NCI-H1105 treated with DMSO at 0.1 percent for 48 hours (cell line): ENCODE measurements at places on chromosomes 13 and 19.
A peak's percentile ranks its signal among the peaks of the same experiment; 100 is the strongest.

GRCh38 chr13:85436029-85436428, 363.2 kb downstream of the SLITRK6 start:
- DNase-seq: no peak

GRCh38 chr19:8254286-8255001, 45.3 kb downstream of the CERS4 start:
- no peak for DNase-seq

- DNase-seq: no peak
These were observed 6.7 kb downstream of the ZNF525 start for GRCh38 chr19:53372196-53372595.

- DNase-seq: no peak
These were observed 55.2 kb upstream of the UQCRFS1 start for GRCh38 chr19:29268103-29268502.

DNA sequence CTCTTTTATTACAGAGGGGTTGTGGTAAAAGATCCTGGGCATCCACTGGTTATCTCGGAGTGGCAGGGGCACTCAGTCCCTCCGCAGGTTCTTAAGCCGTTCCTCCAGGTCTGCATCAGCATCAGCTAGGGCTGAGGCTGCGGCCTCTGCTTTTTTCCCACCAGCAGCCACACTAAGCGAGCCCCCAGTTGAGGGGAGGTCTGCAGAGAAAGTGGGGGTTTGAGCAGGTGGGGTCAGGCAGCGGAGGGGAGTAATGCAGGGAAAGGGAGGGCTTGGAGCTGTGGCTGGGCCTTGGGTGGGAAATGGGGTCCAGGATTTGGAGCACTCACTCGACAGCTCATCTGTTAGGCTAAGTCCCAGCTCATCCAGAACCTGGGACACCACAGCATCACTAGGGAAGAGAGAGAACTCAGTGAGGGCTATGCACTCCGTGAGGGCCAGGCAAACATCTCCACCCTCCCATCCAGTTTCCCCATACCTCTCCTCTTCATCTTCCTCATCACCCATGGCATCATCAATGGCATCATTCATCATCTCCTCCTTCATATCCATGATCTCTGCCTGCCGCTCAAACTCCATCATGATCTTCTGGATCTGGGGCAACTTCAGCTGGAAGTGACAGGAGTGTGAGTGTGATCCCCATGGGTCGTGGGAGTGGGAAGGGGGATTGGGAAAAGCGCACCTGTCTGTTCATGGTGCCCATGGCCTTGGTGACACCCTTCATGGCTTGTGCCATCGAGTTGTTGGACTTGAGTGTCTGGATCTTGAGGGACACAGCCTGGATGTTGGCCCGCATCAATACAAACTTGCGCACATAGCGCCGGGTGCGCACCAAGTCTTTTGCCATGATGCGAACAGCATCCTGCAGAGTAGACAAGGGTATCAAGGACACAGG, 3.1 kb downstream of the CHMP2A start:
- no peak for DNase-seq

DNA sequence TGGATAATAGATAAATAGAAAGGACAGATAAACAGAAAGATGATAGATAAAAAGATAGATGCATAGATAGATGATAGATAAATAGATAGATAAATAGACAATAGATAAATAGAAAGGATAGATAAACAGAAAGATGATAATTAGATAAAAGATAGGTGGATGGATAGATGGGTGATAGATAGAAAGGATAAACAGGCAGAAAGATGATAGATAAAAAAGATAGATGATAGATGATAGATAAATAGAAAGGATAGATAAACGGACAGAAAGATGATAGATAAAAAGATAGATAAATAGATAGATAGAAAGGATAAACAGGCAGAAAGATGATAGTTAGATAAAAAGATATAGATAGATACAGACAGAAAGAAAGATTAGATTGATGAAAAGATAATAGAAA, 92.3 kb upstream of the UQCRFS1 start:
- no peak for DNase-seq

GRCh38 chr13:39641645-39642044, 13.8 kb upstream of the COG6 start:
- DNase-seq: no peak

DNA sequence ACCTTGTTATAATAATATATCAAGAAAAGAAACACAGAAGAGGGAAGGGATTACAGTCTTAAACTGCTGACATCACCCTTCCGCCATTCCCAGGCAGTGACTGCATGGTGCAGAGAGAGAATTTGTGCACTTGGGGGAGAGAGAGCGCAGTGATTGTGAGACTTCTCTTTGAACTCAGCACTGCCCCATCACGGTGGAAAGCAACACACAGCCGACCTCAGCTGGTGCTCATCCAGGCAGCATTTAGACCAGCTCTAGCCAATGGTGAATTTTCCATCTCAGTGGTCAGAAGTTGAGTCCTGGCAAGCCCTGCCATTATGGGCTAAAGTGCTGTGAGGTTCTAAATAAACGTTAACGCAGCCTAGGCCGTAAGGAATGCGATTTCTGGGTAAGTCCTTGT, 1681.5 kb downstream of the EFNB2 start:
- DNase-seq: no peak

DNA sequence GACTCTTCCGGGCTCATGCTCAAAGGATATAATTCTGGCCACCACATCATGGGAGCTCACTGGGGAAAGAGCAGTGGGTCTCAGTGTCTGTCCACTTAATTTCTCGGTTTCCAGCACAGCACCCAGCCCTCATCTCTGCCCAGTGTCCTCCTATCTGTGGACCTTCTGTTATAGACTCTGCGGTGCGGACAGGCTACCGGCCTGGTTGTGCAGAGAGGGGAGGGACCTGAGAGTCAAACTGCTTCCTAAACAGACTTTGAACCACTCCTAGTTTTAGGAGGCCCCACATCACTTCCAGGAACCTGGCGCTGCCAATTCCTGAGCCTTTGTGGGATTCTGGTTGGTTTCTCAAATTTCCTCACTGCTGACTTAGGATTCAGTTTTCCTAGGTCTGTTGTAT, 59.8 kb upstream of the MED4 start:
- no peak for DNase-seq

DNA sequence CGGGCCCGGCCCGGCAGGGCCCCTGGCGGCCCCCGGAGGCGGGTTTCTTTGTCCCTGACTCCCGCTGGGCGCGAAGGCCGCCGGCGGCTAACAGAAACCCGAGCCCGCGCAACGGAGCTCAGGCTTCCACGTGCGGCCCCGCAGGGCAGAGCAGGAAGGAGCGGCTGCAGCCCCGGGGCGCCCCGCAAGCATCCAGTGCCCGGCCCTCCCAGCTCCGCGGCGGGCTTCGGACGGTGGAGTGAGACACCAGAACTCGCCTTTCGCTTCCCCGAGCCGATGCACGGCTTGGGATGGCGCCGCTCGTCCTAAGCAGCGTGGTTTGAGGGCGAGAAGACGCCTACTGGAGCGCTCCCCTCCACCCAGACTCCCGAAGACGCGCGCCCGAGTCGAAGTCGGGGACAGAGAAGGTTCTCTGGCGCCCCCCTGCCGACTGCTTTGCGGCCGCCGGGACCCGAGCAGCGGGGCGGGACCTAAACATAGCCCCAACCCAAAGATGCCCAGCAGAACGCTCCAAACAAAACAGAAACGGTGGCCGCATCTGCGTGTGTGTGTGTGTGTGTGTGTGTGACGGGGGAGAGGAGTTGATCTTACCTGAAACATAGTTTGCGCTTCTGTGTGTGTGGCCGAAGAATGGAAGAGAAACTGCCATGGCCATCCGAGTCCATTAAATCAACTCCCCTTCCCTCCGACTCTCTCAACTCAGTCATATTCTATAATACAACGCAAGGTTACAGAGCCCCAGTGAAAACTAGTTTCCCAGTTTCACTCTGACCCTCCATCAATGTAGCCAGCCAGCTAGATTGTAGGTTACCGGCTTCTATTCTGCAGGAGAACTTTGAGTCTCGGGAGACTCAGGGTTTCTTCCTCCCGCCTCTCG, 629 bp upstream of the FGF9 start:
- DNase-seq: peak; percentile 43

DNA sequence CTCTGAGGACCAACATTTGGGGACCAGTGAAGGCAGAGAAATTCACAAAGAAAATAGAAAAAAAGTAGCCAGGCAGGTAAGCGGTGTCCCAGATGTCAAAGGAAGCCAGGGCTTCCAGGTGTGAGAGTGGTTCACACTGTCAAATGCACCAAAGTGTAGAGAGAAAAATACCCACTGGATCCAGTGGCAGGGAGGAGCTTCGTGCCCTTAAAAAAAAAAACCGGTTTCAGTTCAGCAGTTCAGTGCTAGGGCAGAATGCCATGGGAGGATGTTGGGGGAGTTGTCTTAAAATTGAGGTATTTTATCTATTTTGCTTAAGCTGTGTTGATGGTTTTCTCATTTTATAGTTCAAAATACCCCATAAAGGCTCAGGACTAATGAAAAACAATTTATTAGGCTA, 47.8 kb upstream of the C1QTNF9 start:
- no peak for DNase-seq

DNA sequence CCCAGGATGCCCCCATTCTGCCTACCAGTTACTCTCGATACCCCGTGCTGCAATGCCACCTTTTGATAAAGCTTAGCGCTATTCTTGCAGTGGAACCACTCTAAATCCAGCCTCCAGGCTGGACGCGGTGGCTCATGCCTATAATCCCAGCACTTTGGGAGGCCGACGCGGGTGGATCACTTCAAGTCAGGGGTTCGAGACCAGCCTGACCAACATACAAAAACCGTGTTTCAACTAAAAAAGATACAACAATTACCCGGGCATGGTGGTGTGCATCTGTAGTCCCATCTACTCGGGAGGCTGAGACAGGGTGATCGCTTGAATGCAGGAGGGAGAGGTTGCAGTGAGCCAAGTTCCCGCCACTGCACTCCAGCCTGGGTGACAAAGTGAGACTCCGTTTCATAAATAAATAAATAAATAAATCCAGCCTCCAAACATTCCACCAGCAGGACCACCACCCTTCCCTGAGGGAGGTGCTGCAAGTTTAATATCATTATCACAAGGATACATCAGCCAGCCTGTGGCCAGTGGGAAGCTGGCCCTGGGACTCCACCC, 27.7 kb downstream of the CYP2B6 start:
- no peak for DNase-seq

GRCh38 chr13:46086985-46087384, 17.8 kb downstream of the CPB2 start:
- DNase-seq: no peak

DNA sequence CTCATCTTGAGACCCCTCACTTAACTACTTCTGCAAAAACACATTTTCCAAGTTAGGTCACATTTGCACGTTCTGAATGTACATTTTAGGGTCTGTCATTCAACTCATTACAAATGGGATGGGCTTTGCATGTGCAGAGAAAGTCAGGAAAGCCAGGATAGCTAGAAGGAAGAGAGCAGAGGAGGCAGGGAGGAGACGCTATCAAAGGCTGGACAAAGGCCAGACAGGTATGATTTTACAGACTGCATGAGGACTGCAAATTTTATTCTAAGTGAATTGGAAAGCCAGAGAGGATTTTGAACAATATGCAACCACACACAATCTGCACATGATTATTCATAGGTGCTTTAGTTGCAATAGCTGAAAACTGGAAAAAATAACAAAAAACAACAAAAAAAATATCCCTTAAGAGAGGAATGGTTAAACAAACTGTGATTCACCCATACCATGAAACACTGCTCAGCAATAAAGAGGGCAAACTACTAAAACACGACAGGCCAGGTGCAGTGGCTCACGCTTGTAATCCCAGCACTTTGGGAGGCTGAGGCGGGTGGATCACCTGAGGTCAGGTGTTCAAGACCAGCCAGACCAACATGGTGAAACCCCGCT, 21.1 kb downstream of the SYDE1 start:
- DNase-seq: no peak

- no peak for DNase-seq
These were observed 656.0 kb downstream of the GPC5 start for GRCh38 chr13:92054389-92054788.

GRCh38 chr13:113394339-113394640, 30.4 kb upstream of the GRTP1 start:
- DNase-seq: no peak

- no peak for DNase-seq
These were observed 9.5 kb downstream of the KMT2B start for GRCh38 chr19:35727053-35727955.

- no peak for DNase-seq
These were observed 1.5 kb upstream of the CEBPA start for GRCh38 chr19:33303791-33304345.

- peak; percentile 92 for DNase-seq
These were observed 186.2 kb downstream of the EFNB2 start for GRCh38 chr13:106349080-106349931.

DNA sequence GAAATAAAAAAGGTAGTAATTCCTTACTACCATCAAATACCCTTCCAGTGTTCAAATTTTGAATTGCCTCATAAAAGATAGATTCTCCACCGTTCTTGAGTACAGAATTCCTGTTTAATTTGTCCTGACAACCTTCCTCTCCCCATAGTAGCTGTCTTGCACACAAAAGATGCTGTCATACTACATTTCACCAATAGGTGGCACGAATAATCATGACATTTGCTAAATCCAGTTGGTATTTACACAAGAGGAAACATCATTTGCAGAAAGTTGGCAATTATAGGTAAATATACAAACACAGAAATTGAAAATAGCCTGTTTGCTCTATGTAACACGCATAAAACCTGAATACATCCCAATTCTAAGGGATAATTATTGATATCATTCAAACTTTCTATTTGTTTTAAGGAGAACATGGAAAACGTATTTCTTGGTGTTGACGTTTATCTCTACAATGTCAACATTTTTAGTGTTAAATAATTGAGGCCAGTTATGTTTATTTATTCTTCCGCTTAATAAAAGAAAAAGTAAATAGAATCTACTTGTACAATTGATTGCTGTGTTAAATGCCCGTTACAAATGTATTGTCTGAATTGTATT, 58.3 kb upstream of the CLDN10 start:
- DNase-seq: peak; percentile 46

- DNase-seq: no peak
These were observed 11.6 kb downstream of the MEX3D start for GRCh38 chr19:1556390-1557070.
